Mesendoderm (in vitro differentiated cells): ENCODE measurements at places on chromosomes 2 and 18.

- no peak for DNase-seq
Measured at GRCh38 chr2:96233436-96233835, 24.8 kb upstream of the STARD7 start.

- DNase-seq: peak; percentile 93
Measured at GRCh38 chr2:84297155-84297554, 161.9 kb downstream of the SUCLG1 start.

- DNase-seq: peak; percentile 53
Measured at GRCh38 chr2:138373993-138374408, 127.6 kb upstream of the SPOPL start.

- no peak for DNase-seq
Measured at GRCh38 chr2:103660519-103660918, 898.7 kb downstream of the TMEM182 start.

DNA sequence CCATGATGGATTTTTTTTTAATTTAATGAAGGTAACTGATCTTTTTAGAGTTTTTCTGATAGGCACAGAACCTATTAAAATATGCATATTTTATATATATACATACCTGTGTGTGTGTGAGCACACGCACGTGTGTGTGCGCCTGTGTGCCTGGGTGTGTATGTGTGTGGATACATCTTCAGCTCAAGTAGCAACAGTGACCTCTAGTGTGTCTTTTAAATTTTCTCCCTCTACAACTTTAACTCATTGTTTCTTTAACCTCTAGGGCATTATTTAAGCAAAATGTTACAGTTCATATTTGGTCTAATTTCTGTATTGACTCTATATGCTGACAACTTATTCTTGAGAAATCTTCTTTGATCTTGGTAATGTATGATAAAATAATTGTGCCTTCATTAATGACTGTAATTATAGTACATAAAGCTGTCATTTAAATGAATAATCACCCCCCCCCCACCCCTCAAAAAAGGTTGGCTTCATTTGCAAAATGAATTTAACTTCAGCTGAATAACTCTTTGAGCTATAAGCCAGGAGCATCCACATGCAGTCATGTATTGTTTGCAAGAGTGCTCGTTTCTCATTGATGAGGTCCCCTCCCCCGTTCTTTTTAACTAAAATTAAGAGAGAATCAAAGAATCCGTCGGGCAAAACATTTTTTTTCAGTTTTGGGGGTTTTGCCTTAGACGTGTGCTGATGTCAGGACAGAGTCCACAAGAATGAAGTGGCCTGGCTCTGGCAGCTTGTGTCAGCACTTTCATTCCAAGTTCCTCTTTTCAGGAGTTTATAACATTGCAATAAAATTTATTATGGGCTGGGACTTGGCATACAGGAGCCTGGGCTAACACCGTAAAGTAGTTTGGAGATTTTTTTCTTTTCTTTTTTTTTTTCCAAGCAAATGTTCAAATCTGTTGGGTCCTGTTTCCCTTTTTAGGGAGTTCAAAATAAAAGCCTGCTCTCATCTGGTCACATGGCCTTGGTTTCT lies 80.0 kb downstream of the ETAA1 start:
- peak; percentile 52 for DNase-seq

DNA sequence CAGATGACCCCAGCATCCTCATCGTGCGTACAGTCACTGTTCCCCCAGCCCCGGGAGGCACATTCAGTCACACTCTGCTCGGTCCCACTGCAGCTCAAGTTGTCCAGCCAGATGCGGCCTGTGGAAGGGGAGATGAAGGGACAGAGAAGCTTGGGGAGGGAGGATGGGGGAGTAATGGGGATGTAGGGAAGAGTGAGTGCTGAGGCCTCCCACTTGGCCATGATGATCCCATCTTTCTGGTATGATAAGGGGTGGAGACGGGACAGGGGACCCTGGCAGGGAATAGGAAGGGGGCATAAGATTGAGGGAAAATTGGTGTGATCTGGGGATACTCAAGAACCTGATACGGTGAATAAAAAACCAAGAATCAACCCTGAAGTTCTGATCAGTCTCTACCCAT lies 3.5 kb downstream of the LOXL3 start:
- no peak for DNase-seq

GRCh38 chr18:2112435-2113045 lies 458.8 kb downstream of the METTL4 start:
- no peak for DNase-seq

DNA sequence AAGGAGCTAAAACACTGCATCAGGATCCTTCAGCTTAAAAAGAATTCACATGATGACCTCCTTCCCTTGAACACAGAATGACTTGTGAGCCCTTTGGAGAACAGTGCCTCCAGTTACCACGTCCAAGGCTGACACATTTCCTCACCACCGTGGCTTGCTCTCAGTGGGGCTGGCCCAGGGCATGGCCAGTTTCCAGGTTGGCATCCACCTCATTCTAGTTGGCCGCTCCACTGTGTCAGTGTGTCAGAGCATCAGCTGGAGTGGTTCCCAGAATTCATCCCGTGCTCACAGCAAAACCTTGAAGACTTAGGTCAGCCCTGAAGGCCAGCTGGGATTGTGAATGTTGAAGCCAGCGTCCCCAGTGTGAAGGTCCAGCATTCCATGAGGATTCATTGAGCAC lies 158.5 kb downstream of the INSIG2 start:
- no peak for DNase-seq

DNA sequence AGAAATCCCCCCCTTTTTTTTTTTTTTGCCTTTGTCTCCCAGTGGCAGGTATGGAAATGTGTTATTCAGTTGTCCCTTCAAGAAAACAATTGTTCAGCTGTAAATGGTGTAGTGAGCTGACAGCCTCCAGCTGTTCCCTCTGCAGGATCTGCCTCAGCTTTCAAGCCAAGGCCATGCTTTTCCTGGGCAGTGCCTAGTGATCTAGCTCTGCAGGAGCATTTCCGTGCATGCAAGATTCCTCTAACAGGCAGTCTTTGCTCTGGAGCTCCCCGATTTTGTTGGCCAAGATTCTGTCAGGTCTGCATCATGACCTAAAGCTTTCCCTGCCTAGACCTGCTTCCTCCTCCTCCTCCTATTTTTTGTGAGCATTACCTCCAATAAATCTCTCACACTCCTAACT lies 300.7 kb upstream of the UBE2E3 start:
- DNase-seq: peak; percentile 59

GRCh38 chr2:43300222-43300621 lies 73.8 kb upstream of the ZFP36L2 start:
- DNase-seq: no peak

DNA sequence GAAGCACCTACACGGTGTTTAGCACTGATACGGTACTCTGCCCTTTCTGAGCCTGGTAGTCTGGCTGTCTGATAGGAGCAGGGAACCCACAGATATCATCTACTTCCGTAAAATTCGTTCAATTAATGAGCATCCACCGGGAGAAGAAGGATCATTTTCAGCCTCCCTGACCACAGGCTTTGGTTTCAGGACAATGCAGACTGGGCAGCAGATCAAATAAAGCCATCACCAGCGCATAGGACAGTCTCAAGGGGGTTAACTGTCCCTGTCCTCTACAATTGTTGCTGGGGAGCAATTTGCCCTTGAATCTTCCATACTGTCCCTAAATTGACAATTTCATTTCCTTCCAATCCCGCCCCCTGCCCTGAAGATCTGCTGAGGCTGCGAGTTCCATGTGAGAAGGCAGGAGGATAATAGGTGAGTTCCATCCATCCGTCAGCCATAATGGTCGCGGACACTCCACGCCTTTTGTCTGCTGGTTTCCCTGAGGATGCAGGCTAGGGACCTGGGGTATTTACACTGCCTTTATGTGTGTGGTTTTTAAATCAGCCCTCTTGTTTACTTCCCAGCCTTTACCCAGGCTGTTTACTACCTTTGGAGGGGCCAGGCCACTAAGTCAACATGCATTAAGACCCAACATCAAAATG lies 110.0 kb downstream of the MYCN start:
- DNase-seq: no peak

GRCh38 chr18:23578891-23579653 lies 7.2 kb downstream of the NPC1 start:
- no peak for DNase-seq
